Esophagus muscularis mucosa (tissue), 4 donors: ENCODE measurements at places on chromosomes 4 and X. TPM values are rescaled to one million over a fixed set of nuclear protein-coding genes. Genes with fewer than 3 reads are reported as not detected.

- DNase-seq, result no peak
These were observed 718 bp downstream of the RAB40A start for GRCh38 chrX:103518571-103518970.

Gene FUNDC2
- total RNA-seq, result 73.8 TPM

- no peak for DNase-seq
These were observed 223.1 kb upstream of the TAPT1 start for GRCh38 chr4:16449406-16449805.

DNA sequence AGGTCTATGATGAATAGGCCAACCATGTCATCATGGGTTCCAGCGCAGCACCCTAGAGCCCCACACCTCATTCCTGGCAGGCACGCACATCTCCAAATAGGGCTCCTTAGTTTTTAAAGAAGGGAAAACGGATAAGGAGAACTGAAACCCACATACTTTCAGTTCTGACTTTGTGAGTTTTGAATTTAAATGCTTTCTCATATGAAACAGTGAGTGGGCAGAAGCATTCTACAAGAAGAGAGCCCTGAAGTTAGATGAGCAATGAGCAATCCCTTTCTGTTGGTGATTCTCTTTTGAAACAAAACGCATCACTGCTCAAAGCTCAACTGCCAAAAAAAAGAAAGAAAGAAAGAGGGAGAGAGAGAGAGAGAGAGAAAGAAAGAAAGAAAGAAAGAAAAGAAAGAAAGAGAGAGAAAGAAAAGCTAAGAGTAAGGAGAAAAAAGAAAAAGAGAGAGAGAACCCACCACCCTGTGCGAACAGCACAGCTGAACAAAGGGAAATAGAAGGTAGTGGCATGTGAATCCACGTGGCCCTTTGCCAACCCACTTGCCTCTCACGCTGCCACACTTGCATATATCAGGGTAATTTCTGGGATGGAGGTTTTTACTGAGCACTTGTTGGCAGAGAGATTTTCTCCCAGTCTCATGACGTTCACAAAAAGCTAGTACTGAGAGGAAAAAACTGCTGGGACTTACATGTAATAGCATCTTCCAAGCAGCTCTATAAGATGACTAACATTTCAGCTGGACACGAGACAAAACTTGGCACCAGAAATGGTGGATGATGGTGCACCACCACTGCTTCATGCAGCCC lies 31.0 kb downstream of the TMSB4X start:
- no peak for DNase-seq

Gene PARM1
- 12.9 TPM for total RNA-seq

DNA sequence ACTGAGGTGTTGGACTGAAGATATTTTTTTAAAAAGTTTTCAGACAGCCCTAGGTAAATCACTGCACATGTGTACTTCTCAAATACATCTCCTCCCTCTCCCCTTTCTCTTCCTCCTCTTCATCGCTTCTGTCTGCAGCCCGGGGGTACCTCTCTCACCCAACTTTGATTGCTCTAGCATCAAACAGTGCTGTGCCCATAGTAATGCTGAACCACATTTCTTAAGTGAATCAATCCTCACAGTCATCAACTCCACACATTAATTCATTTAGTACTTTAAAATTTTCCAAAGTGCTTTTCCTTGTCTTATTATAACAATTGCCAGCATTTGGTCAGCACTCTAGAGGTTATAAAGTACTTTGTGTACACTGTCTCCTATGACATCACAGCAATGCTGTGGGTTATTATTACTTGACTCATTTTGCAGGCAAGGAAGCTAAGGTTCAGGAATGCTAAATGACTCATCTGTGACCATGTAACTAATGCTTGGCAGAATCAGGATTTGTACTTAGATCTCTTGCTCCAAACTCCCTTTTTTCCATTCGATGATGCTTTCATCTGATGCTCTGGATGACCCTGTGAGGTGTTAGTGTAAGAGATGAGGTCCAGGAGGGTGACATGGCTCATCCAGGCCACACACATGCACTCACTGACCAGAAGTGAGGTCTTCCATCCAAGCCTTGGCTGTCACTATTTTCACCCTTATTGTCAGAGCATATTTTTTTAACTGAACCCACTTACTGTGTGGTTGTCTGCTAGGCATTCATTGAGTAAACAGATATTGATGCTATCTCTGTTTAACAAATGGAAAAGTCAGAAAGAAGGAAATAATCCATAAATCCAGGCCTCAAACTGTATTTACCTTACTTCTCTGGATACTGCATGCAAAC lies 58.8 kb downstream of the RHOH start:
- DNase-seq, result no peak

- DNase-seq, result no peak
These were observed 107.1 kb upstream of the BMPR1B start for GRCh38 chr4:94650690-94651089.

DNA sequence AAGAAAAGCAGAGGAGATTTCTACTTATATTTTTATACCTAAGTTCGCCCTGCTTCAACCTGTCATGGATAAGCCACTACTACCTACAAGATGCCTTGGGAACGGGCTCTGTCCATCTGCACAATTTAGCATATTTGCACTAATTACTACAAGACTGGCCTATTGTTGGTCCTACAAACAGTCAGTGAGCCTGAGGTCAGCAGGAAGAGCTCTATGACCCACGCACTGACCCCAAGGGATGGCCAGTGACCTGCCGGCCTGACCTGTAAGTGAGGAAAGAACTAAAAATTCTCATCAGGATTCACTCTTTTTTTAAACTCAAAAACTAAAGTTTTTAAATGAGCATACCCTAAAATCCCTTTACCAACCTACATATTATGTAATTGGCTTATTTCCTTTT lies 142.0 kb downstream of the COL25A1 start:
- no peak for DNase-seq

DNA sequence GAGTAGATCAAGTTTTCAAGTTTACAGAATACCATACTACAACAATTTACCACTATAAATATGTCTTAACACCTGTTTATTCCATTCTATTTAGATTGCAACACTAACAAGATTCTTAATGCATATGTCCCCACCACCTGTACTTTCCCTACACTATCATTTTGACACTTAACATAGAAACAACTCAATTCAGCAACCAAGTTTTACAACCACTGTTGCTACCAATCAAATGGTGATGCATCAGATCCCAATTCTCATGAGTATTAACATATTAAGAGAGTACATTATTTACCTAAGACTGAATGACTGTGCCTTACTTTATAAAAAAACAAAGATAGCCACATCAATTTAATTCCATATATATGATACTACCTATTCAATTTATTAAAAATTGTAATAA lies 49.4 kb downstream of the EIF4E start:
- no peak for DNase-seq

Gene GATA1
- total RNA-seq, result 0.50 TPM

Gene PPBP
- total RNA-seq, result 10.1 TPM

Gene KCND1
- 1.2 TPM for total RNA-seq

Gene TCEAL2
- total RNA-seq, result 27.0 TPM

DNA sequence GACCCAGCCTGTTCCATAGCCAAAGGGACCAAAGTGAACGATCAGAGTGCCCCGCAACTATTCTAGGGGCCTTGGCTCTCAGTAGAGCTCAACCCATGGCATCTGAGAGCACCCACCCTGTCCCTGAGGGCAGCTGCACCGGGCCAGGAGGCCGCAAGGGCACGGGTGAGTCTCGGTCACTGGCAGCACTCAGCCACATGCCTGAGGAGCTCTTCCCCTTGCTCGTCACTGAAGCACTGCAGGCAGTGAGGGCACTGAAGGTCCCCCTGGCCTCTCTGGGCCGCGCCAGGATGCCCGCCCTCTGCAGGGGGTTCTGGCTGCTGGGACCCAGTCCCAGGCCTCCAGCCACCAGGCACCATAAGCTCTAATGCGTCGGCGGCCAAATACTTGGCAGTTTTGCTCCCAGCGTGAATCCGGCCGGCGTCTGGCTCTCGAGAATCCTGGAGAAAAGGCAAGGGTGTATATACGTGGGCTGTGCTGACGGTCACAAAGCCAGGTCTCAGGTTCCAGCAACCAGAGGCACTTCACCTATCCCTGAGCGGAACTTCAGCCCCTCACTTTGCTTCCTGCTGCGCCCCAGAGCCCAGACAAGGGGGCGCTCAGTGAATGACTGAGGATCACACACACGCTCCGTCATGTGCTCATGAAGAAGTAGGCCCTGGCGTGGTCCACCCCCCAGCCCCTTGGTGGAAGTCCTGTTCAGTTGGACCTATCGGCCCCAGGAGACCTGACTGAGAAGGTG lies 13.9 kb downstream of the TNIP2 start:
- no peak for DNase-seq
